Hematopoietic multipotent progenitor cell treated with erythropoietin and hydrocortisone succinate and interleukin-3 and kit ligand, for 17 days (in vitro differentiated cells): ENCODE measurements at places on chromosomes 13 and 19.

GRCh38 chr13:110001670-110002275 is 215.4 kb upstream of the IRS2 start:
- no peak for DNase-seq

DNA sequence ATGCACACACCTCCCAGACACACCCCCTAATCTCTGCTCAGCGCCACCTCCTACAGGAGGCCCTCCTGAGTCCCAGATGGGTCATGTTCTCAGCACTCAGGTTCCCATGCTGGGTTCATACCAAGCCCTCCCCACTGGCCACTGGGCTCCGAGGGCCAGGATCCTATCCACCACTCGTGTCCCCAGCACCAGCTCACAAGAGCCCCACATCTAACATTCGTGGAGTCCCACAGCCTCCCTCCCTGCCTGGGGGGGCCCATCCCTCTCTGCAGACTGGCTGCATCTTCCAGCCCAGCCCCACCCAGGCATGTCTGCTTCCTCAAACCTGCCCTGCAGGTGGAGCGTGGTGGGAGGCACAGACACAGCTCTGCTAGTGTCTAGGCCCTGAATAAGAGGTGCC is 227.4 kb downstream of the TUBA3C start:
- DNase-seq = no peak

GRCh38 chr13:28204690-28205443 is 66.5 kb downstream of the PAN3 start:
- no peak for DNase-seq

DNA sequence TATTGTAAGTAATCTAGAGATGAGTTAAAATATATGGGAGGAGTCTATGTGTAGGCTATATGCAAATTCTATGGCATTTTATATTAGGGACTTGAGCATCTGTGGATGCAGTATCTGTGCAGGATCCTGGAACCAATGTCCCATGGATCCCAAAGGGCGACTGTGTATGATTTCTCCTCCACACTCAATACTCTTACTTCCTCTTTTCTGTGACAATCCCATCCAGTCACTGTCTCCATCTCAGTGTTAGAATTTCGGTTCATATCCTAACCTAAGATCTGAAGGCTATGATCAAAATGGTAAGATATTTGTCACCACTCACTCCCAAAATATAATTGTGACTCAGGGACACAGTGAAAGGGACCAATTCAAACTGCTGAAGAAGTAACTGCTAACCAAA is 15.1 kb upstream of the ZNF599 start:
- DNase-seq = no peak

GRCh38 chr13:44770951-44771350 is 194.8 kb upstream of the TSC22D1 start:
- no peak for DNase-seq

DNA sequence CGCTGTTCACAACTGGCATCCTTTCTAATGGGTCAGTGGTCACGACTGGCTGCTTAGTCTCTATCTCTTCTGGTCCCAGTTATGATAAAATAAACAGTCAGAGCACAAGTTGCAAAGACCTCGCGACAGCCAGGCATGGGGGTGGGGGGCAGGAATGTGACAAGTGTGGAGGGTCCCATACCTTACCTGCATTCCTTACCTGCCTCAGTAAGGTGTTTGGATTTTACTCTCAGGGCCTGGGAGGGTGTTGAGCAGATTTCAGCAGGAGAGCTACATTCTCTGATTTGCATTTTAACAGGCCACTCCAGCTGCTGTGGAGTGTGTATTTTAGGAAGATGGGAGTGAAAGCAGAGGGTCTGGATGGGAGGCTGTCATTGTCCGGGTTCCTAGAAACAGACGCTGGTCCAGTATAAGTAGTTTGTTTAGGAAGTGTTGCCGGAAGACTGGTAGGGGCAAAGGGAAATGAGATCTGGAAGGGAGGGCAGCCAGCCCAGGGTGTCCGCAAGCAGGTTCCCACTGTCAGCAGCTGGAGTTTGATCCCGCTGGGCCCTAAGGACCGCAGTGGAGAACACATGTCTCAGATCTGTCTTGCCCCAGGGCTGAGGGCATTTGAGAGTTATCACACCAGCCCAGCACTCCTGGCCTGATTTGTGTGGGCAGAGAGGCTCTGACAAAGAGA is 920.0 kb downstream of the UQCRFS1 start:
- DNase-seq = no peak

DNA sequence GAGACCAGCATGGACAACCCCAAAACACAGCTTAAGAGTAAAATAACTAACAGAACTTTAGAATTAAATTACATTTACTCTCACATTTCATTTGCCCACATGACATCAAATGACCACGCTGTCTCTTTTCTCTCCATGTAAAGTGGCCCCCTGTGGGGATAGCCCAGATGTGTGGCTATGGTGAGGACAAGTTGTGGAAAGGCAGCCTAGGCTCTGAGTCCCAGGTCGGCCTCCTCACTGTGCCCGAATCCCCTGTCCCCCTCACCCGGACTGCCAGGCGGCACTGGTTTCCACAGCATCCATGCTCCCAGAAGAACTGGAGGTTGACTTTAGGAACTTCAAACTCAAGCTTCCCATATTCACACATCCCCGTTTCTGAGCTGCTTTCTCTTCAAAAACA is 111.8 kb upstream of the UQCRFS1 start:
- DNase-seq = no peak

DNA sequence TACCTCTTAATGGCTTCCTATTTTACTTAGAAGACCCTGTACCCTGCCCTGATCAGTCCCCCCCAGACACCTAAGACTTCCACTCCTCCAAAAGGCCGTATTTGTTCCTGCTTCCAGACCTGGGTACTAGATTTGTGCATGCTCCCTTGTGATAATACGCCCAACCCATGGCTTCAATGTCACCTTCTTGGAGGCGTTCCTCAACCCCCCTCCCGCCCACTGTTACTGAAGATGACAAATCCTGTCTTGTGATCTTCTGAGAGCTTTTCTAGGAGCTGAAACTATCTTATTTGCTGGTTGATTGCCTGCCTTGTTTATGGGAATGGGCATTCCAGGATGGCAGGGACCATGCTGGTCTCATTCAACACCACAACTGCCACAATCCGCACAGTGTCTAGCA is 9.4 kb downstream of the SLC25A23 start:
- no peak for DNase-seq

- no peak for DNase-seq
These were observed 46.6 kb upstream of the GPR183 start for GRCh38 chr13:99353836-99354235.

- no peak for DNase-seq
These were observed 3.7 kb downstream of the PSG9 start for GRCh38 chr19:43265664-43266025.

DNA sequence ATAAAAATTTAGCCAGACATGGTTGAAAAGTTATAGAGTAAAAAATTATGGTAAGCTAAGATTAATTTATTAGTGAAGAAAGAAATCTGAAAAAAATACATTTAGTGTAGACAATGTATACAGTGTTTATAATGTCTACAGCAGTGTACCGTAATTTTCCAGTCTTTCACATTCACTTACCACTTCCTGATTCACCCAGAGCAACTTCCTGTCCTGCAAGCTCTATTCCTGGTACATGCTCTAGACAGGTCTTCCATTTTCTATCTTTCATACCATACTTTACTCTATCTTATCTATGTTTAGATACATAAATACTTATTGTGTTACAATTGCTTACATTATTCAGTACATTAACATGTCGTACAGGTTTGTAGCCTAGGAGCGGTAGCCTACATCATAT is 1387.8 kb upstream of the ATXN8OS start:
- no peak for DNase-seq

DNA sequence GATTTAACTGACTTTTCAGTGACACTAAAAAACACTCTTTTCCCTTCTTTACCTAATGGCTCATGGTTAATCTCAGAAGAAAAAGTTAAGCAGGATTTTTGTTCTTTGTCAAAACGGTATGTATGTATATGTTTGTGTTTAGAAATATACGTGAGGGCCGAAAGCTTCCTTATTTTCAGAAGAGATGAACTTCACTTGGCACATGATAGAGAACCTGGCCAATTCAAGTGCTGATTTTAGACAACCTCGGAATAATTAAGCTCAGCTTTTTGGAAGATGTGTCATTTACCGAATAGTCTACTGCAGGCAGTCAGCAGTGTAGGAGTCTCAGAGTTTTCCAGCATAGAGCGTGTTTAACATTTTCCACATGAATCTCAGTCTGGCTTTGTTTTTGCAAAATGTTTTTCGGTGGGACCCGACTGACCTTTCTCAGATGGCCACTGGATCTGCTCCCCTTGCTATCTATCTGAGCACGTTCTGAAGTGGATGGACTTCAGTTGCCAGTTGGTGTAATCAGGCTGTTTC is 4.6 kb downstream of the RNASEH2B start:
- DNase-seq = no peak

DNA sequence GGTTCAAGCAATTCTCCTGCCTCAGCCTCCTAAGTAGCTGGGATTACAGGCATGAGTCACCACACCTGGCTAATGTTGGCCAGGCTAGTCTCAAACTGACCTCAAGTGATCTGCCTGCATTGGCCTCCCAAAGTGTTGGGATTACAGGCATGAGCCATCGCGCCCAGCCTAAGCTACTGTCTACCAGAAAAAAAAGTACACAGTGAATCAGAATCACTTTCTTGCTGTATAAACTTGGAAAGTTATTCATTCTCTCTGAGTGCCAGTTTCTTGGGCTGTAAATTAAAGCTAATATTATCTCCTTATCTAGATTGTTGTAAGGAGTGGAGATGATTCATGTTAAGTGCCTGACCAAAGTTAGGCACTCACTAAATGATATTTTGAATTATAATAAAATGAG is 242.8 kb downstream of the ENOX1 start:
- DNase-seq = no peak

DNA sequence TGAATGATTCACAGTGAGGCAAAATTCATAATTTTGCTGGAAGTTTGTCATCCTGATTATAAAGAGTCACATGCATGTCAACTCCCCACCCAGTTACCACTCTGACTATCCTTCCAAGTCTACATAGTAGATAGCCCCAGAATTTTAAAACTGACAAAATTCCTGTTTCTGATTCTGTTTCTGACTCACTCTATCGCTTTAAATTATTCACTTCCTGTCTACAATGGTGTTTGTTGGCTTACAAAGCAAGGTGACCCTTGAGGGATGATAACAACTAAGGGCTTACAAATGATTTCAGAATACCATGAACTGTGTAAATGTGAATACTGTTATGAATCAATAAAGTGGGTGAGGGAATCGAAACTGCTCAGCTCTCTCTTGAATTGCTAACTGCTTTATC is 98.7 kb upstream of the KL start:
- no peak for DNase-seq

GRCh38 chr13:31090961-31091624 is 70.6 kb downstream of the HSPH1 start:
- no peak for DNase-seq

DNA sequence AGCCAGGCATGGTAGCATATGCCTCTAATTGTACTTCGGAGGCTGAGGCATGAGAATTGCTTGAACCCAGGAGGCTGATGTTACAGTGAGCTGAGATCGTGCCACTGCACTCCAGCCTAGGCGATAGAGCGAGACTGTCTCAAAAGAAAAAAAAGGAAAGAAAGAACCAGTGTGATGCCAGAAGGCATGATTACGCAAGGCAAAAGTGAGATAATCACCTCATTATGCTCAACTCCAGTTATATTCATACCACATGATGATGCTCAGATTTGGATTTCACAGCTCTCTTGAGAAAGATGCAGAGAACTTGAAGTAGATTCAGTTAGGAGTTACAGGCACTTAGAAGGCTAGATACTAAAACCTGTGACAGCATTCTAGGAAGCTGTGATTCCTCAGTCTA is 21.8 kb downstream of the RCBTB1 start:
- no peak for DNase-seq

DNA sequence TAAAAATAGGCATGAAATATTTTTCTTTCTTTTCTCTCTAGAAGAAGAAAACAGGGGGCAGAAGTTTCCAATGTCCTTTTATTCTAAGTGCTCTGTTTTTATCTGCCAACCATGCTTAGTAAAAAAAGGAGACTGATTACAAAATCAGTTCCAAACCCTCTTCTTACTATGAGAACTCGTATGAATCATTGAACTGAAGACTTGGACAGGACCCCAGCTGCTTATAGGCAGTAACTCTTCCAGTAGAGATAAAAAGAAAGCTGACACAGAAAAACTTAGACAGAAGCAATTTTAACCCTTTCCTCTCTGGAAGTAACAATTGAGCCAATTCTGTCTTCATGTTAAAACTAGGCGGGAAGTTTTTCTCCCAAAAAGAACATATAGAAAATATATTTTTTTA is 24.5 kb upstream of the FREM2 start:
- DNase-seq = no peak

- DNase-seq = no peak
These were observed 36.1 kb downstream of the HTR2A start for GRCh38 chr13:46860722-46861121.

- DNase-seq = peak; percentile 49
These were observed 73.4 kb upstream of the UBL3 start for GRCh38 chr13:29923554-29924481.

- no peak for DNase-seq
These were observed 18.4 kb downstream of the EPN1 start for GRCh38 chr19:55693336-55693974.

- peak; percentile 88 for DNase-seq
These were observed 105.2 kb downstream of the TM9SF2 start for GRCh38 chr13:99606324-99607066.

DNA sequence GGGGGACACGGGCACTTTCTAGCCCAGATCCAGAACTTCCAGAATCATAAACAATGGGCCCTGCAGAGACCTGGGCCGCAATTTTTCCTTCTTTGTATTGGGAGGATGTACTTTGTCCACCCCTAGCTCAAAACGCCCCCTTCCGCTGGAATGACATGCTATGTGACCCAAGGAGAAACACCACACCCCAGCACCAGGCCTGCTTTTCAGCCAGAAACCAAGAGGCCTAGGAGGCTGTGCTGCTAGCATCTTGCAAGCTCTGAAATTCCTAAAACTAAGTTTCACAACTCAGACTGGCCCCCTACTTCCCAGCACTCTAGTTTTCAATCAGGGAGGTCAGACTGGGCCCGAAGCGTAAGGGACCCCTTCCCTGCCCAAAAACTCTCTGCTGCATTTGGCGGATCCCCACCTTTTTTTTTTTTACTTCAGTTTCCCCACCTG is 538 bp downstream of the LSM4 start:
- peak; percentile 47 for DNase-seq

DNA sequence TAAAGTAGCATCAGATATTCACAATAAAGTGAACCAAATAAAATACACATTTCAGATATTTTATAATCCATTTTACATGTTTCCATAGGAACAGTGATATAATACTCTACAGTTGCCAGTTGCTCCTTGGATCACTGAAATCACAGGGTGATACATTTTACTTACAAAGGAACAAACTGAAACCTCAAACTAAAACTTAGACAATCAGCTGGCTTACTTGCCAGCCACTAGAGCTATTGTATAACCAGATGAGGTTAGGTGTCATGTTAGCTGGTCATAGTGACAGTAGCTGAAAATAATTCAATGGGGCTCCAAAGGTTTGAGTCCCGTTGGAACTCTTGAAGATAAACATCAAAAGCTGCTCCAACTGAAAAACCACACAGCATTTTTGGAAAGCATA is 274.6 kb downstream of the ITGBL1 start:
- no peak for DNase-seq

DNA sequence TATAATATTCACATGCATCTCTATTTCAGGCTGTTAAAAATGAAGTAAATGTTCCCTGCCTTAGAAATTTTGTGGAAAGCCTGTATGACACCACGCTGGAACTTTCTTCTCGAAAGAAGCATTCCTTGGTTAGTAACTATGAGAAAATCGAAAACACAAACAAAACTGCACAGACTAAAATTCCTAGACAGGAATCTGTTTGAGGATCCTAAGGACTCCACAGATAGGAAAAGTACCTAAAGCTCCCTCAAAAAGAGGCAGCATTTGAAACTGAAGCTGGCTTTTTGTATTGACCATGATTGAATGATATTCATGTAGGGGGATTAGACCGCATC is 103.4 kb downstream of the FRY start:
- no peak for DNase-seq
